Thymus (tissue), 14 donors: ENCODE measurements at places on chromosomes 4 and X. TPM values are rescaled to one million over a fixed set of nuclear protein-coding genes. Genes with fewer than 3 reads are reported as not detected.
A peak's percentile ranks its signal among the peaks of the same experiment; 100 is the strongest.

DNA sequence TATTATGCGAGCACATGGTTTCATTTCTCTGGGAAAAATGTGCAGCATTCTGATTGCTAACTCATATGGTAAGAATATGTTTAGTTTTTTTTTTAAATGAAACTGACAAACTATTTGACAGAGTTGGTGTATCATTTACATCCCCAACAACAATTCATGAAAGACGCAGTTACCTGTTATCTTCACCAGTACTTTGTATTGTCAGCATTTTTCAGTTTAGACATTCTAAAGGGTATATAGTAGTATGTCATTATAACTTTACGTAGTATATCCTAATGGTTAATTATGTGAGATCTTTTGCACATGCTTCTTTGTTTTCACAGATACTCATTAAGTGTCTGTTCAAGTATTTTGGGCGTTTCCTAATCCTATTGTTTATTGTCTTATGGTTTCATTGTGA, 891.1 kb upstream of the AGA start:
- DNase-seq, result no peak

DNA sequence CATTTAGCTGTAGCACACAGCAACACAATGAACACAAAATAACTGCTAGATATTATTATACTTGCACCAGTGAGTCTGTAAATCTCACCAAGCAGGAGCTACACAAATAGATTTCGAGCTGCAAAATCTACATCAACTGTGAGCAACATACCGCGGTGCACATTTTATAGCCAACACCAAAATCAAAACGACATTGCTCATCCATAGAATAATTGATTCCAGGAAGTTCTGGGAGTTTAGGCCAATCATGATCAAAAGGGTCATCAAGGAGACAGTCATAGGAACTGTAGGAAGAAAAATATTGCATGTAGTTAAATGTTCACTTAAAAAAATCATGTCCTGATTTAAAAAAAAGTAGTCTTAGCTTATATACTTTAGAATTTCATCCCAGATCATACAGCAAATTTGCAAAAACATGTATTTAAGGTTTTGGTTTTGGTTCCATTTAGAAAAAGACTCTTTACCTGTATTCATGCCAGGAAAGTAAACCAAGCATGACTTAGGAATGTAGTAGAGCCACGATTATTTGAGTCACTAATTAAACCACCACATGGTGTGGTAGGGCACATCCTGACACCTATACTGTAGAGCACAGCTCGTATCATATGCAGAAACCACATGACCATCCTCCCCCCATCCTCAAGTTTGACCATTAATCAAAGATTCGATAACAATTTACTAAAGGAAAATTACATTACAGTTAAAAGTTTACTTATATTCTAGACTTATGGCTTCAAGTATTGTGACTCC, 250.4 kb downstream of the ADAMTS3 start:
- DNase-seq, result no peak

DNA sequence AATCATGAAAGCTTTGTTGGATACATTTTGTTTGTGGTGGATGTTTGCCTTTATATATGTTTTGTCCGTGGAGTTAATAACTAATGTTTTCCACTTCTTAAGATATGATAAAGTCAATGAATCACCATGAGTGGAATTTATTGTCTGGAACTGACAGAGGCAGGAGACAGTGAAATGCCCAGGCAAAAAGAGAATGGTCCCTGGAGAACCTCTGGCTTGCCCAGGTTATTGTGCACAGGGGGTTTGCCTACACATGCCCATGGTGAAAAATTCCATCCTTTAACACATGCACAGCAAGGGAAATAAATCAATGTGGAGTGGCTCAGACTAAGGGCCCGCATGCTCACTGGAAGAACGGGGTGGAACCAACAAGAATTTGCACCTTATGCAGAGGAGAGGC, 964.3 kb upstream of the GRIA3 start:
- no peak for DNase-seq

GRCh38 chrX:110657073-110657472, 138.5 kb downstream of the CHRDL1 start:
- no peak for DNase-seq

- DNase-seq, result no peak
Measured at GRCh38 chr4:78984593-78984992, 45.4 kb upstream of the PAQR3 start.

DNA sequence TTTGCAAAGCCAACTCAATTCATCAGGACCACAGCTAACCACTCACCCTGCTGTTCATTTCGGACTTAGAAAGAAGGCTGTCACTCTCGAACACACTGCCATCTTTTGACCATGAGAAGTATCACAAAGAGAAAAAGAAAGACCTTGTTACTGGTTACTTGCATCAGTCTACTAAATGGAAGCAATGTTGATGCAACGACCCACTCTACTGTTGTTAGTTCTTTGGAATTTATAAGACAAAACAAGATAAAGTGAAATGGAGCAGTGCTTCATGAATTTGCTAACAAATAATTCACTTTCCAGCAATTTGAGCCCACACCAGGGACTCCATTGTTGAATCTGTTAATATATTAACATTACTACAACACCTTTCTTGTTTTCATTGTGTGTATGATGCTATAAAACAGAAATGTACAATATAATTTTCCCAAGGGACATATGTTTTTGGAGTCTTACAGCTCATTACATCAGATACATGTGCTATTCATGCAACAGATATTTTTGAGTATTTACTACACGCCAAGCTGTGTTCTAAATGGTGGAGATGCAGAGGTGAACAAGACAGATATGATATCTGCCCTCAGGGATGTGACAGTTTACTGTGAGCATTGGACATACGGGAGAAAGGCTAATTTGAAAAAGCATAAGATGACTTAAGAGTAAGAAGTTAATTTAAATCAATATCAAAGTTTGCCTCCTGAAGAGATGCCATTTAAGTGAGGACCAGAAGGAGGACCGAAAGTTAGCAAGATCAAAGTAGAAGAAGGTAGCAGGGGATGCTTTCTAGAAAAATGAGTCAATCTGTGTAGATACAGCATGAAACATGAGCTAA, 87.2 kb downstream of the AREG start:
- DNase-seq, result peak; percentile 45

- DNase-seq, result no peak
Measured at GRCh38 chrX:111648802-111649201, 32.2 kb upstream of the ALG13 start.

- no peak for DNase-seq
Measured at GRCh38 chr4:28886934-28887333, 1833.2 kb upstream of the PCDH7 start.

DNA sequence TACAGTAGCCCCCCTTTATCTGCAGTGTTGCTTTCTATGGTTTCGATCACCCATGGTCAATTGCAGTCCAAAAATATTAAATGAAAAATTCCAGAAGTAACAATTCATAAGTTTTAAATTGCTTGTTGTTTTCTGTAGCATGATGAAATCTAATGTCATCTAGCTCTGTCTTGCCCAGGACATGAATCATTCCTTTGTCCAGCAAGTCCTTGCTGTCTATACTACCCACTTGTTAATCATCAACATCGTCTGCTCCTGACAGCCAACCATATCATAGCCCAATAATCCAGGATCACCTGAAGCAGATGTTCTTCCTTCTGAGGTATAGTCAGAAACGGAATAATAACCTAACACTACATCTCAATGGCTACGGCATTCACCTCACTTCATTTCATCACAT, 79.8 kb downstream of the ADAMTS3 start:
- no peak for DNase-seq

- no peak for DNase-seq
Measured at GRCh38 chr4:162352580-162353107, 188.8 kb upstream of the FSTL5 start.

DNA sequence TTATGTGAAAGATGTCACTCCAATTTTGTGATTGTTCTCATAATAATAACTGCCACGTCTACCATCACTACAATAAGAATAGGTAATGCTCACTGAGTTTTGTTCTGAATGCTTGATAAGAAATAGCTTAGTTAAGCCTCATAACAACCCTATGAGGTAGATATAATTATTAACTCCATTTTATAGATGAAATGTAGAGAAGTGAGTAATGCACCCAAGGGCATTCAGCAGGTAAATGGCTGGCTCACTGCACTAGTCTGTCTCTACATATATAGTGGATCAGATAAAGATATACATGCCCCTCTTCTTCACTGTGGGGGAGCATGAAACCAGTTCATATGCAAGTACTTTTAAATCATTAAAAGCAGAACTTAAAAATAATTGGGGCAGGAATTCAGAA, 65.8 kb upstream of the SLC4A4 start:
- DNase-seq, result no peak

- no peak for DNase-seq
Measured at GRCh38 chr4:6885953-6886557, 23.6 kb upstream of the TBC1D14 start.

DNA sequence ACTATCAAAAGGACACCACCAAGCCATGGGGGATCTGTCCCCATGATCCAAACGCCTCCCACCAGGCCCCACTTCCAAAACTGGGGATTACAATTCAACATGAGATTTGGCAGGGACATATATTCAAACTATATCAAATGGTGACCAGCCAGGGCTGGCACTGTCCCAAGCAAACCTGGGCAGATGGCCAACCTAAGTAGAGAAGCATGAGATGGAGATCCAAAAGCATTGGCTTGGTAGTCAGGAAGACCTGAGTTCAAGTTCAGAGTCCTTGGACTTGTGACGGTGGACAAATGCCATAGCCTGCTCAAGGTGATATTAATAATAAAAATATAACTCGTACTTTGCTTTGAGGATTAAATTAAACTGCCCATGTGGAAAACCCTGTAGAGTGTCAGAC, 79.2 kb upstream of the HS3ST1 start:
- no peak for DNase-seq

DNA sequence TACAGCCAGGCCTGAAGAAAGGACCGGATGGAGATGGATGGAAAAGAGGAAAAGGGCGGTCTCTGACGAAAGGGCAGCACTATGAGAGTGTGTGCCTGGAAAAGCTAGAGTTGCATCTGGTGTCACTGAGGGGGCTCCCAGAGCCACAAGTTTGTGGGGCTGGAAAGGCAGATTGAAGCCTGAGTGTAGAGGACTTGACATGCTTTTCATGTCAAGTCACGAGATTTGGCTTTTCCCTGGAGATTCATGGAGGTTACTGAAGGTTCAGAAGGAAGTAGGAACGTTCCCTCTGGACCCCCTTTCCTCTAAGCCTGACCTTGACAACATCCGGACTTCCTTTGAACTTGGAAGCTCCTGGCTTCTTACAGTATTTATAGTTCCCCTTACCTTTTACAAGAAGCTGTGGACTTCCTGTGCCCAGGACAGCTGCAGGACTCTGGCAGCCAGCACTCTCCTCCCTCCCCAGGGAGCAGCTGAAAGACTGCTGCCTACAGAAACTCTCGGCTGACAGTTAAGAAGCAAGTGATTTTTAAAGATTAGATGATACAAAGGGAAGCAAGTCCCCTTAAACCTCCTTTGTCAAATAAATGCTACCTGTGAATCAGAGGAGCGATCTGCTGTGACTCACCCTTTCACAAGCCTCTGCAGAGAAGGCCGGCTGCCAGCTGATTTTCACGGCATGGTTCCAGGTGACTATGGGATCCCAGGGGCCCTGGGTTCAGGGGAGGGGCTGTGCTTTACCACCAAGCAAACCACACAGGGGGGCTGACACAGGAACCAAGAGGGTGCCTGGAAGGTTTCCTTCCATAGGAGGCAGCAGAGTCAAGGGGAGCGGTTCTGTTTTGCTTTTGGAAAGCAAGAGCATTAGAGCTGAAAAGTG, 72.9 kb upstream of the STIM2 start:
- peak; percentile 43 for DNase-seq

DNA sequence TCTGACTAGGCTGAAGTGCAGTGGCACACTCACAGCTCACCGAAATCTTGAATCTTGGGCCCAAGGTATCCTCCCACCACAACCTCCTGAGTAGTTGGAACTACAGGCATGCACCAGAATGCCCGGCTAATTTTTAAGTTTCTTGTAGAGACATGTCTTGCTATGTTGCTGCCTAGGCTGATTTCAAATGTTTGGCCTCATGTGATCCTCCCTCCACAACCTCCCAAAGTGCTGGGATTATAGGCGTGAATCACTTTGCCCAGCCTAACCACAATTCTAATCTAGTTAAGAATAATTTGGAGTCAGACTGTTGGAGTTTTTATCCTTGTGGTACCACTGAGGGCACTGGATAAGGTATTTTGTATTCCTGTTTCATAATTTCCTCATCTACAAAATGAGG, 317.5 kb upstream of the AGA start:
- no peak for DNase-seq

- peak; percentile 15 for DNase-seq
Measured at GRCh38 chr4:70559211-70559830, 32.7 kb upstream of the AMBN start.

- DNase-seq, result no peak
Measured at GRCh38 chrX:69127466-69127865, 37.8 kb downstream of the PJA1 start.

GRCh38 chrX:55143621-55144020, 54.8 kb downstream of the PAGE2 start:
- DNase-seq, result no peak

GRCh38 chr4:114057746-114058145, 78.3 kb upstream of the ARSJ start:
- DNase-seq, result no peak

- no peak for DNase-seq
Measured at GRCh38 chrX:155086202-155086840, 15.0 kb downstream of the BRCC3 start.

DNA sequence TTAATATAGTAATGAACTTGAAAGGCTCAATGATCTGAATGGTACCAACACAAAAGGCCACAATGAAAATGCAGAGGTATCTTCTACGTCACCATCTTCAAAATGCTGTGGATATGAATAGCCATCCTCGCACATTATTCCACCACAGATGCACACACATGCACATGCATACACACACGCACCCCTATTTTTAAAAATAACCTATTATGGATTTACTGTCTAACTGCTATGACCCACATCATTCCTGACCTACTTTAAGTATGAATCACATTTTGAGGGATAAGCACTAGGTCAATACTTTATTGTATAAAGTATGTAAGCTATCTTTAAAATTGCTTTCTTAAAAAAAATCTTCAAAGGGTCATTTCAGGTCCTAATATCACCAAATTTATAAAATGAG, 24.4 kb upstream of the CORIN start:
- no peak for DNase-seq

FGFBP1 gene
- total RNA-seq, result 0.52 TPM

SOD3 gene
- 3.1 TPM for total RNA-seq

ANKRD50 gene
- total RNA-seq, result 6.2 TPM

PABPC1L2B gene
- total RNA-seq, result not detected

GYG2 gene
- total RNA-seq, result 0.38 TPM

EGF gene
- total RNA-seq, result 0.19 TPM

AKAP4 gene
- not detected for total RNA-seq

H2BW1 gene
- not detected for total RNA-seq

HHIP gene
- 6.9 TPM for total RNA-seq

SPARCL1 gene
- total RNA-seq, result 54.5 TPM
